Lower leg skin (tissue), 4 donors: ENCODE measurements at places on chromosomes 4 and X.

GRCh38 chrX:78333521-78333920 lies 6.1 kb upstream of the CYSLTR1 start:
- no peak for DNase-seq

- no peak for DNase-seq
Measured at GRCh38 chr4:61473306-61473705, 273.2 kb downstream of the ADGRL3 start.

GRCh38 chr4:81589262-81589661 lies 117.6 kb upstream of the RASGEF1B start:
- DNase-seq, result no peak

DNA sequence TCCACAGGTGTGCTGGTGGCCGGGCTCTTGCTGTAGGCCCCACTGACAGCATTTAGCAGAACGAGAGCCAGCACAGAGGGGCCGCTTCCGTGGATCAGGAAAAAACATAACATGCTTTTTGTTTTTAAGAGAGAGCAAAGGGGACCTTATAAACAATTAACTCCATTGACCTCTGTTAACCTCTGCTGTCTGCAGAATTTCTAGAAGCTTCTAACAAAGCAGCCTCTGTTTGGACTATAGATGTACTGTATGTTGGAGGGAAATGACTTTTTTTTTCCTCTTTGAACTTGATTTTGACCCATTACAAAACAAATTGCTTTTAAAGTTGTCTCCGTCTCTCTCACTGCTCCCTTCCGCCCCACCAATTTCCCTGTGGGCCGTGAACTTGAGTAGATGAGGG lies 210.7 kb downstream of the FRAS1 start:
- no peak for DNase-seq

DNA sequence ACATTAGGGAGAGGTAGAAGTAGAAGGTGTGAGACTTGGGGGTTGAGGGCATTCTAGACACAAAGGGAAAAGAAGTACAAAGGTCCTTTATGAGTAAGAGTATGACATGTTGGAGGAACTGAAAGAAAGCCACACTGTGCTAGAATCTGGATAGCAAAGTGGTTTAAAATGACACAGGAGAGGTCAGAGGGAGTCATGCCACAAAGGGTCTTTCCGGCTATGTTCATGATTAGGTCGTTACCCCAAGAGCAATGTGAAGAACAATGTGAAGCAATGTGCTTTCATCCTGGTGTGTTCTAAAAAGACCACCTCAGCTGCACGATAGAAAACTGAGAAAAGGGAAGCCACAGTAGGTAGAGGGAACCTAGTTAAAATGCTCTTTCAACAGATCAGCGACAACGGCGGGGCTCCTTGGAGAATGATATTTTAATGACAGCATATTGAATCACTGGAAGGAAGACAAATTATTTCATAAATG lies 29.2 kb downstream of the SMIM14 start:
- no peak for DNase-seq

- no peak for DNase-seq
Measured at GRCh38 chrX:54758114-54759055, 39.7 kb downstream of the ITIH6 start.

- DNase-seq, result no peak
Measured at GRCh38 chrX:8139716-8140115, 31.4 kb downstream of the VCX2 start.

GRCh38 chrX:95996294-95996693 lies 688.3 kb upstream of the DIAPH2 start:
- no peak for DNase-seq

GRCh38 chrX:108123591-108124366 lies 32.2 kb downstream of the ATG4A start:
- no peak for DNase-seq

GRCh38 chrX:617891-618290 lies 12.7 kb upstream of the SHOX start:
- peak; percentile 3 for DNase-seq

GRCh38 chr4:70544279-70544868 lies 26.0 kb downstream of the AMTN start:
- DNase-seq, result no peak
